Type B pancreatic cell (in vitro differentiated cells): ENCODE measurements at places on chromosomes 13 and 19.

DNA sequence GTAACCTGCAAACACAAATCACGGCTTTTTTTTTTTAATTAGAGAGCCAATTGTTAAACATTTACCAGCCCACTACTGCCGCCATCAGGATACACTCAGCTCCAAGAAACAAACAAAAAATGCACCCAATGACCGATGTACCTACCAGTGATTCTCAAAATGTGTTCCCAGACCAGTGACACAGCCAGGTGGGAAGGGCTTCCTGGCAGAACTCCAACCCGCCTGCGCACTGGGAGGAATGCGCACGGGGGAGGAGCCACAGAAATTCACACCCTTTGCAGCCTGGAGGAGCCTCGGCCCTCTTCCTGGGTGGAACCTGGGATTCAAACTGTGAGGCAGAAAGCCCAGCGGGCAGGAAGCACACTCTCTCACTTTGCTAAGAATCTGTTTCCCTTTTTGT, 255.9 kb downstream of the TBC1D4 start:
- no peak for DNase-seq

GRCh38 chr19:52748336-52748950, 13.6 kb upstream of the ZNF611 start:
- DNase-seq = no peak

DNA sequence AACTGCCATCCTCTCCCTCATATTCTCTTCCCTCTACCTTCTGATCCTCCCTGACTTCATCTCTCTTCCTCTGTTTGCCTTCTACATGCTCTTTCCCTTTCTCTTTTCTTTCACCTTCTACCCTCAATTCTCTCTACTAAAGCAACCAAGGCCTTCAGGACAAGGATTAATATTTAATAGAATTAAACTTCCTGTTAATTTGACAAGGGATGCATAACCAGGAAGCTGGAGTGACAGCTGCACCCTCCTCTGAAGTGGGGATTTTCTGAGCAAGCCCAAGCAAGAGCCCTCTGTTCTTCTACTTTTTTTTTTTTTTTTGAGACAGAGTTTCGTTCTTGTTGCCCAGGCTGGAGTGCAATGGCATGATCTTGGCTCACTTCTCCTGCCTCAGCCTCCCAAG, 63.4 kb upstream of the MED4 start:
- no peak for DNase-seq

- no peak for DNase-seq
Observed at GRCh38 chr19:44626048-44626624, 12.8 kb downstream of the IGSF23 start.

- no peak for DNase-seq
Observed at GRCh38 chr13:48655291-48655690, 1.6 kb downstream of the CYSLTR2 start.

DNA sequence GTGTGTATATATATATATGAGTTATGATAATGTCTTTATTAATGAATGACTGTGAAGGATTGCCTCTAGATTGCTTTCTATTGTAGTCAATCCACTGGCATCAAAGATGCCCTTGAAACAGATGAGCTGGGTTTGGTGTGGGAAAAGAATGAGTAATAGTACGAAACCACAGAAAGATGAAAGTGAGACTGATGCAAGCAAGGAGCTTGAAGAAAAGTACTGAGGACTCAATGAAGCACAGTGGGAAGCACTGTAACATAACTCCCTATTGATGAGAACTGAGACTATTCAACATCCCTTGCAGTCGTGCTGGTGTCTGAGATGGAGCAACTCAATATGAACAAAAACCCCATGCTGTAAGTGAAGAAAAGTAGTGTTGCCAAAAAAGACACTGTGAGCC, 1794.2 kb downstream of the SLITRK5 start:
- DNase-seq = no peak
